Inflammatory macrophage treated with lipopolysaccharide for 1 hour (primary cell): ENCODE measurements at places on chromosomes 2 and 18.

DNA sequence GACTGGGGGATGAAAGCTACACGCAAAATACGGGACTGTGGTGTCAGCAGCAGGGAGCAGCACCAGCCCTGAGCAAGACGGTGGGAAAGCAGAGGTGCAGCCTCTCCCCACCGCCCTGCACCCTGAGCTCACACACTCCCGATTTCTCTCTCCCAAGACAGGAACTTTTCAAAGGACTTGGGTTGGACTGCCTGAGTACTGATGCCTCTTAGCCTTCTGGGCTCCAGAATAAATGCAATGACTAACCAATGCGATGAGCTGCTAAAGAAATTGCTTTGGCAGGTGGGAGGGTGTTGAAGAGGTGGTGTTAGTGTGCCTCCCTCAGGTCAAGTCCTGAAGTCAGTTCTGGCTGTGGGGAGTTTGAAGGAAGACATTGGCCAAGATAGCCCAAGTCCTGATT is 9.6 kb downstream of the TRIM54 start:
- no peak for DNase-seq

DNA sequence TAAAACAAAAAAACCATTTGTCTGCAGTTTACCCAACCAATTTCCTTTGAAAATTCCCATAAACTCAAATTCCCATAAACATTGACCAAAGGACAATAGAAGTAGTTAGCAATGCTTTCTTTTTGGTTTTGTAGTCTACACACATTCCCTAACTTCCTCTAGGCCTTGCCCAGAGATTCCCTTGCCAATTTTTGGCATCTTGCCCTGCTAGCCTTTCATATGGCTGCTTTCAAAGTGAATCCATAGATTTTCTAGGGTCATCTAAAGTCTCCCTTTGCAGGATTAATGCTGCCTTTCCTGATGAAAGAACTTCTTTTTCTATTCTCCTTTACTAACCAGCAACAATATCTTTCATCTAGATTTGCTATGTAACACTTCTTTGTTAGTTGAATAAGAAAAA is 33.4 kb downstream of the THSD7B start:
- no peak for DNase-seq

DNA sequence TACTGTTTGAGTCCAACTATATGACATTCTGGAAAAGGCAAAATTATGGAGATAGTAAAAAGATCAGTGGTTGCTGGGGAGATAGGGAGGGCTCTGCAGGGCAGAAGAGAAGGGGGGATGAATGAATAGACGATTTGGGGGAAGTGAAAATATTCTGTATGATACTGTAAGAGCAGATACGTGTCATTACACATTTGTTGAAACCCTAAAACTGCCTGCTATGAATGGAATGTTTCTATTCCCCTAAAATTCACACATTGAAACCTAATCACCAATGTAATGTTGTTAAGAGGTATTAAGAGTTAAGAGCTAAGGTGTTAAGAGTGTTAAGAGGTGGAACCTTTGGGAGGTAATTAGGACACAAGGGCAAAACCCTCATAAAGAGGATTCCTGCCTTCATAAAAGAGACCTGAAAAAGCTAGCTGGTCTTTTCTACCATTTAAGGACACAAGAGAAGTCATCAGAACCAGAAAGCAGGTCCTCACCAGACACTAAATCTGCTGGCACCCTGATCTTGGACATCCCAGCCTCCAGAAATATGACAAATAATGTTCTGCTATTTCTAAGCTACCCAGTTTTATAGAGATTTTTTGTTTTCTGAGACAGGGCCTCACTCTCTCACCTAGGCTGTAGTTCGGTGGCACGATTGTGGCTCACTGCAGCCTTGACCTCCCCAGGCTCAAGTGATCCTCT is 76.2 kb downstream of the ATAD2B start:
- DNase-seq = no peak

- DNase-seq = no peak
Observed at GRCh38 chr2:162197069-162197825, 45.2 kb upstream of the GCG start.

DNA sequence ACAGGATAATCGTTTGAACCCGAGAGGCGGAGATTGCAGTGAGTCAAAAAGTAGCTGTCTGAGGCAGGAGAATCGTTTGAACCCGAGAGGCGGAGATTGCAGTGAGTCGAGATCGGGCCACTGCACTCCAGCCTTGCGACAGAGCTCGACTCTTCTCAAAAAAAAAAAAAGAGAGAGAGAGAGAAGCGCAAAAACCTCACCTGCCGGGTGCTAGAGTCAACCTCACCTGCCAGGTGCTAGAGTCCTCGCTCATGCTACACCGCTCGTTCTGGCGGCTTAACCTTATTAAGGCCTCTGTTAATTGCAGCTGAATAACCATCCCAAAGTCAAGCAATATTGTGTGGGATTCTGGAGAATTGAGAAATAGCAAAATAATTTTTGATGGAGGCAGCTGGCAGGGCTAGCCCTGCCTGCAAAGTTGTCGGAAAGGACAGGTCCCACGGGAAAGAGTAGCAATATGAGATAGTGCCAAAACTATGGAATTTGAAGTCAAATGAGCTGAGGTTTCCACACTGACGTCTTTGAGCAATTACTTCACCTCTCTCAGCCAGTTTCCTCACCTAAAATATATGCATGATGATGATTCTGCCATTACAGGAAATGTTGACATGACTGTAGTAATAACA is 644 bp upstream of the DYM start:
- DNase-seq = no peak

DNA sequence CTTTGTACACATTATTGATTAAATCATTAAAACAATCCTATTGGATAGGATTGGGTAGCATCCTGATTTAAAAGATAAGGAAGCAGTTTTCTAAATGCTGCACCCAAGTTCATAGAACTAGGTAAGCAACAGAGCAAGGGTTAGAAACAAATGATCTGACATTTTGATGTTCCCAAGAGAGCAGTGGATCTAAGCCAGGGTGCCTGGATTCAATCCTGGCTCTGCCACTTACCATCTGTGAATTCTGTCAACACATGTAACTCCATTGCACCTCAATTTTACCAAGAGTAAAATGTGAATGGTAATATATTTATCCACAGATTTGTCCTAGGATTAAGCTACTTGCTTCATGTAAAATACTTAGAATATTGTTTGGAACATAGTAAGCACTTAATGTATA is 982.6 kb upstream of the FANCL start:
- DNase-seq = no peak

- DNase-seq = no peak
Observed at GRCh38 chr2:34656632-34657031, 1057.5 kb upstream of the FAM98A start.

DNA sequence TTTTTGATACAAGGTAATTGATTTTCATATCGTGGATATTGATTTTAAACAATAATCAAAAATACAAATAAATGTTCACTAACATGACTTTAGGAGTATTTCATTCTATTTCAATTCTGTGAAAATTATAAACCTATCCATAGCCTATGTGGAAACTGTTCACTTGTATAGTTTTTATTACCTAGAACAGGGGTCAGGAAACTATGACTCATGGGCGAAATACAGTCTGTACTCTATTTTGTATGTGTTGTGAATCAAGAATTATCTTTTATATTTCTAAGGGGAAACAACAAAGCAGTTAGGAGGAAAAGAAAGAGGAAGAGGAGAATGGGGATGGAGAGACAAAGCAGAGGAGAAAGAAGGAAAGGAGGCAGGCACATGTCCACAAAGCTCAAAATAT is 181.7 kb upstream of the VRK2 start:
- DNase-seq = no peak

DNA sequence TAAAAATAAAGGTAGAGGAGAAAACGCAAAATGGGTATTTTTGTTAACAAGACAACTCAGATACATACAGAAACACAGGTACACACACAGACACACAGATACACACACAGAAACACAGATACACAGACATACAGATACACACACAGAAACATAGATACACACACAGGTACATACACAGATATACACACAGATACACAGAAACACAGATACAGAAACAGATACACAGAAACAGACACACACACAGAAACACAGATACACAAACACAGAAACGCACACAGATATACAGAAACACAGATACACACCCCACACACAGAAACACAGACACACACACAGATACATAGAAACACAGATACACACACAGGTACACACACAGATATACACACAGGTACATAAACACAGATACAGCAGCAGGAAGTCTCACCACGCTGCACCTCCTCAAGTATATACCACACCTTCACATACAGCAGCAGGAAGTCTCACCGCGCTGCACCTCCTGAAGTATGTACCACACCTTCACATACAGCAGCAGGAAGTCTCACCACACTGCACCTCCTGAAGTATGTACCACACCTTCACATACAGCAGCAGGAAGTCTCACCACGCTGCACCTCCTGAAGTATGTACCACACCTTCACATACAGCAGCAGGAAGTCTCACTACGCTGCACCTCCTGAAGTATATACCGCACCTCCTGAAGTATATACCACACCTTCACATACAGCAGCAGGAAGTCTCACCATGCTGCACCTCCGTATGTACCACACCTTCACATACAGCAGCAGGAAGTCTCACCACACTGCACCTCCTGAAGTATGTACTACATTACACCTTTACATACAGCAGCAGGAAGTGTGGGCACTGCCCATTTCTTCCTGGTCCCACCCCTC is 250.5 kb downstream of the HDAC4 start:
- DNase-seq = no peak

DNA sequence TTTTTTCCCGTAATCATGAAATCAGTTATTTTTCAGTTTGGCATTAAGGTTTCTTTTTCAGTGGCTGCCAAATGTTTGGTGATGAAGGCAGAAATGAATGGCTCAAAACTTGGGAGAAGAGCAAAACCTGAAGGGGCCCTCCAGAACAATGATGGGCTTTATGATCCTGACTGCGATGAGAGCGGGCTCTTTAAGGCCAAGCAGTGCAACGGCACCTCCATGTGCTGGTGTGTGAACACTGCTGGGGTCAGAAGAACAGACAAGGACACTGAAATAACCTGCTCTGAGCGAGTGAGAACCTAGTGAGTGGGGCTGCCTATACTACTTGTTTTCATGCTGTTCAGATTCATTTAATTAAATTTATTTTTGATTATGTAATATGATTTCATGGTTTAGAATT is 29.2 kb upstream of the MSH2 start:
- DNase-seq = no peak
